SK-MEL-5 (cell line): ENCODE measurements at places on chromosomes 13 and 19. TPM values are rescaled to one million over a fixed set of nuclear protein-coding genes. Genes with fewer than 3 reads are reported as not detected.

- DNase-seq = no peak
Observed at GRCh38 chr19:40800339-40800996, 1.5 kb downstream of the EGLN2 start.

DNA sequence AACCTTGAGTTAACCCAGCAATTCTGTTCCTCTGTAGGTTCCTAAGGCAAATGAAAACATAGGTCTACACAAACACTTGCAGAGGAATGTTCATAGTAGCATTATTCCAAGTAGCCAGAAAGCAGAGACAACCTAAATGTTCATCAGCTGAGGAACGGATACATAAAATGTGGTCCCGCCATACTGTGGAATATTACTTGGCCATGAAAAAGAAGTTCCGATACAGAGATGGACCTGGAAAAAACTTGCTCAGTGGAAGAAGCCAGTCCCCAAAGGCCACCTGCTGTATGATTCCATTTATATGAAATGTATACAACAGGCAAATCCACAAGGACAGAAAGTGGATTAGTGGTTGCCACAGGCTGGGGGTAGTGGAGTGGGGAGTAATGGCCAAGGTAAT lies 53.0 kb downstream of the ARHGEF18 start:
- no peak for DNase-seq

Gene CYP4F3
- not detected in 2 replicates for total RNA-seq

Gene CRB3
- total RNA-seq = 0.24 and 0.58 TPM in 2 replicates

Gene KIR2DL1
- not detected in 2 replicates for total RNA-seq

- no peak for DNase-seq
Observed at GRCh38 chr13:80618781-80619180, 277.9 kb upstream of the SPRY2 start.
